Mucosa of gallbladder (tissue), 1 donor: ENCODE measurements at places on chromosomes 3 and 15.

GRCh38 chr3:112119962-112120836 is 12.8 kb downstream of the GCSAM start:
- DNase-seq, result no peak

DNA sequence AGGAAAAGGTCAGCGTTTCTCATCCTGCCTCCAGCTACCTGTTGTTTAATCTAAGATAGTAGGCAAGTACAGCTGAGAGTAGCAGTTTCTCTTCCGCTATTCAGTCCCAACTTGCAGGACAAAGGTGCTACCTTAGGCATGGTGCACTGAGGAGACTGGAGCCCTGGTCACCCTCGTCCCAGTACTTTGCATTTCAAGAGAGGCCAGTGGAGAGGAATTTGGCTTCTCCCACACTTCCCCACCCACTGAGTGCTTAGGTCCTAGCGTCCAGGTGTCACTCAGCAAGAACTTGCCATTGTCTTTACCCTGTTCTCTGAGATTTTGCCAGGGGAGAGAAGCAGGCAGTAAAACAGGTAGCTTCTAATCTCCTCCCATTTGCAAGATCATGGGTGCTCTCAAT is 12.5 kb upstream of the RPN1 start:
- no peak for DNase-seq

- no peak for DNase-seq
Measured at GRCh38 chr15:97446138-97446537, 514.4 kb upstream of the ARRDC4 start.

GRCh38 chr15:34213690-34214089 is 3.8 kb upstream of the KATNBL1 start:
- DNase-seq, result no peak

DNA sequence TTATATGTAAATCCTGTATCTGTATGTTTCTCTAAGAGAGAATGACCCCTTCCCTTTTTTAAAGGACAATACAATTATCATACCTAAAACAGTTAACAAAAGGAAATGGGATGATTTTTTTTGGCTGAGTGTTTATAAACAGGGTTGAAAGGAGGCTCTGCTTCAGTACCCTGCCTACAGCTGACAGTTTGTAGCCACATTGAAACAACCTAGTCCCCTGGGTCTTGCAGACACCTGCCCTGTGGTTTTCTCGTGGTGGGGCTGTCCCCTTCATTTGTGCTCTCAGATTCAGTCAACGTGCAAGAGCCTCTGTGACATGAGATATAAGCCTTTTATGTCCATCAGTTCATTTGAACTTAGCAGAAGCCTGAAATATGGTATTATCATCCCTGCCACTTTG is 2.3 kb upstream of the HMCES start:
- DNase-seq, result no peak

GRCh38 chr3:52690560-52690959 is 4.7 kb downstream of the GNL3 start:
- no peak for DNase-seq

DNA sequence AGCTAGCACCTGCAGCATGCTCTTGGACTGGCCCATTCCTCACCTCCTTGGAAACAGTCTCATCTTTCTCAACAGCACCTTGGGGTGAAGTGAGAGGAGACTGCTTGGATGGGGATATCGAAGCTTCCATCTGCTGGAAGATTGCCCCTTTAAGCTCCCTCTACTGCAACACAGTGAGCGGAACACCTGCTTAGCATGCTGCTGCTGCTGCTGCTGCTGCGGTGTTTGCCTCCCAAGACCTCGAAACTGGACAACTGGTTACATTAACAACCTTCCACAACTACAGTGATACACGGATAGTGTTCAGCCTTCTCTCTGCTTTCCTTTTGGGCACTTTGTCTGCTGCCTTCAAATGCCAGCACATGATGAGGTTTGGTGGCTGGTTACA is 253.9 kb upstream of the LYSMD4 start:
- no peak for DNase-seq

DNA sequence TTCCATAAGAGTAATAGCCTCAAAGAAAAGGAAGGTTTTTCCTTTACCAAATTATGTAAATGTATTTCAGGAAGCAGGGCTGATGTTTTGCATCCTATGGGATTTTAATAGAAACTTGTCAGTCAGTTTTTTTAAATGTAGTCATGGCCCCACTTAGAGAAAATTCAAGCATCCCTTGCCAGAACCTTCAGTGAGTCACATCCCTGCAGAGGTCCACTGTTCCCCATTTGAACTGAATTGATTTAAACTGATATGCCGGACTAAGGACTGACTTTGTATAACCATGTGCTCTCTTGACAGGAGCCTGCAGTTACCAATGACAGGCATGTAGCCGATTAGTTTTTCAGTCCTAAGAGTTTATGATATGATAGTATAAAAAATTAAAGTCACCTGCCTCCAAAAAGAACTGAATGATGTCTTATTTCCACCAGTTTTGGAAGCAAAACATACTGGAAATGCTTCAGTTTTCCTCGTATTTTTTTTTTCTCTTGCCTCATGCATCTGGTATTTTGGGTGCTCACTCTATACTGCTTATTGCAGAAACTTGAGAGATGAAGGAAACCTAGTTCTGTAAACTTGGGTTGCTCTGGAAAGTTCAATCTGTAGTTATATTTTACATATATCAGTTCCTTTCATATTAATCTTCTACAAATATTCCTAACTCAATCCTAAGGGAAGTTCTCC is 30.7 kb downstream of the LRTM1 start:
- DNase-seq, result no peak

GRCh38 chr15:78374436-78375393 is 34.6 kb downstream of the CRABP1 start:
- DNase-seq, result peak; percentile 87

DNA sequence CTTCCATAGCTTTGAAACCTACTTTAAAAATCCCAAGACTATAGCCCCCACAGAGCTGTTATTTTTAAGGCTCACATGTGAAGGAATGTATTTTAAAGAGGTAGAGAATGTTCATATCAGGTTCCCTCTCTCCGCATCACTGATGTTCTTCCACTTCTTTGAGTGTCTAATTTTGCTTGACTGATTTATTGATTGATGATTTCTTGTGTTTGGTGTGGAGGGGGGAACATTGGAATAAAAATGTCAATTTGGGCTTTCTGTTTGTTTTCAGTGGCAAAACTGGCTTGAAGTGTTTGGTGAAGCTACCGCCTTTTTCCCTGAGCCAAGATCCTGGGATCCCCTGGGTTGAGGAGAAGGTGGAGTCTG is 2.7 kb upstream of the TMEM212 start:
- no peak for DNase-seq

GRCh38 chr15:62847900-62848489 is 194.6 kb upstream of the TPM1 start:
- DNase-seq, result peak; percentile 80

DNA sequence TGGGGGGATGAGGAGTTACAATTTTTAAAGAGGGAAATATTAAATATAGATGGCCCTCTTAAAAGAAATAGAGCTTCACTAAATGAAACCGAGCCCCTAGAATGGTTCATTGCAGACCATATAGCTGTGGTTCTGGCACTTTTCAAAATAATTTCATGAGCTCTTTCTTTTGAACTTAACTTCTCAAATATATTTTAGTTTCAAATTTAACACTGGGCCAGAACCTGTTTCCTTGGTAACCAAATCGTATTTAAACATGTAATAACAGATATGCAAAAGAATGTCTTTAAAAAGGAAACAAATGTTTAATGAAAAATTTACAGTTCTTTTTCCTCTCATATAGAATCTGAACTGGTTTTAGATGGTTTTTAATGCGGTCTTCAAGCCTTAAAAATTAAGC is 20.1 kb downstream of the ZBTB38 start:
- DNase-seq, result no peak

DNA sequence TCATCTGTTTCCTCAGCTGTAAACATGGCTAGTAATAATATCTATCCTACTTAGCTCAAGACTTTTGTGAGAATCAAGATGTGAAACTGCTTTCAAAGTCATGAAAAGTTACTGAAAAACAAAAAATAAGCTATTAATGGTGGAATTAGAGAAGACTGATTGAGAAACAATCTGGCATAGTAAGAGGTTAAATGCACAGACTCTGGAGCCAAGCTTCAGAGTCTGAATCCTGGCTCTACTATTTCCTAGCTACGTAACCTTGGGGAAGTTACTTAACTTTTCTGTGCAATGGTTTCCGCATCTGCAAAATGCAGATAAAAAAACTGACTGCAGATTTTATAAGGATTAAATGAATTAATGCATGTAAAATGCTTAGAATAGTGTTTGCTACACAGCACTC is 28.8 kb downstream of the LRRFIP2 start:
- no peak for DNase-seq

DNA sequence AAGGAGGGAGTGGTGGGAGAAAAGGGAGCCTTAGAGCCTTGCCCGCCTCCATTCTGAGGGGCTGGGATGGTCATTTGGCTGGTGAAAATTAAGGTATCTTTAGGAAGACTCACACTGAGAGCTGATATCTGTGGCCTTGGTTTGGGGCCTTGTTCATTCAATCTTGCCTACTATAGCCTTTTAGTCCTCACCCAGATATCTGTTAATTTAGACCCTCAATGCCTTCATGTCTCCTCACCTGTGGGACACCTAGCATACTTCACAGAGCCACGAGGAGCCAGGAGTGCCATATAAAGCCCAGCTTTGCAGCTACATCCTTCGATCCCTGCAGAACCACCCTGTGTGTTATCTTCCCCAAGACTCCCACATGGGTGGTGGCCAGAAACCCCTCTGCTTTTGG is 4.7 kb upstream of the ARNT2 start:
- DNase-seq, result no peak

DNA sequence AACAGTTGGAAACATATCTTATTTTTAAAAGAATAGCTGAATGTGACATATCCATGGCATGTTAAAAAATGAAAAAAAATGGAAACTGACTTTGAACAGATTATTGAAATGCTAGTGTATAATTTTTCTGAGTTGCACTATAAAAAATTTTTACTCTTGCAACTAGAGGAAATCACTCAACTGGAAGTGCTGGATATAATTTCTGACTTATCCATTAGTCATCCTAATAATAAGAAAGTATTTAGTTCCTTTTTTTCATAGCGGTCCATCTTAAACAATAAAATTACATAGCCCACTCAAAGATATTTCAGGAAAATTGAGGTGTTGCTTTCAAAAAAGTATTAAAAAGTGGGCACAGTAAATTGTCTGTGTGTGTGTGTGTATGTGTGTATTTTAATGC is 80.7 kb downstream of the MBNL1 start:
- DNase-seq, result no peak

- no peak for DNase-seq
Measured at GRCh38 chr3:186471771-186472170, 72.4 kb downstream of the CRYGS start.

GRCh38 chr3:82208002-82208710 is 446.7 kb upstream of the GBE1 start:
- no peak for DNase-seq

GRCh38 chr3:15964605-15965442 is 167.0 kb upstream of the ANKRD28 start:
- no peak for DNase-seq

- DNase-seq, result peak; percentile 31
Measured at GRCh38 chr15:69666921-69667811, 214.5 kb downstream of the RPLP1 start.

DNA sequence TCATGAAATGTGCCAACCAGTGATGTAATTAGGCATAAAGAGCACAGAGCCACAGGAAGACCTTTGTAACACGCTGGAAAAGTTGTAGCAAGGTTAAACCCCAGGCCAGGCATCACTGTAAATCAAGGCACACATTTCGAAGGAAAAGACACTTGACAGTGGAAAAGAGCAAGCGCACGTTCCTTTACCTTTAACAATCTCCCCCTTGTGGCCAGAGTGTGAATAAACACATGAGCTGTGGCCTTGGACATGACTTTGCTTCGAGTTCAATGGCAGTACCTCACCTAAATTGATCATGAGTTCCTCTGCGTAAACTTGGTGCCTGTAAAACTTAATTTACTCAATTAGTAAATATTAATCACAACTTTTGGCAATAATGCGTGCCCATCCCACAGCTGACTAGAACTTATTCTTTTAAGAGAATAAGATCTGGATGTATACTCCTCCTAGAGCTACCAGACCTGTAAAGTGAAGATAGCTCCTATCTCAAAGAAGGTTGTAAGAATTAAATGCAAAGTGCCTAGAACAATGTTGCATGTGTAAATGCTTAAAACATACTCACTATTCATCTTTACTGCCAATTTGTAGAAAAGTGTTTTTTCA is 757.0 kb upstream of the NECTIN3 start:
- DNase-seq, result peak; percentile 67

- no peak for DNase-seq
Measured at GRCh38 chr15:56047354-56047753, 53.9 kb upstream of the NEDD4 start.

DNA sequence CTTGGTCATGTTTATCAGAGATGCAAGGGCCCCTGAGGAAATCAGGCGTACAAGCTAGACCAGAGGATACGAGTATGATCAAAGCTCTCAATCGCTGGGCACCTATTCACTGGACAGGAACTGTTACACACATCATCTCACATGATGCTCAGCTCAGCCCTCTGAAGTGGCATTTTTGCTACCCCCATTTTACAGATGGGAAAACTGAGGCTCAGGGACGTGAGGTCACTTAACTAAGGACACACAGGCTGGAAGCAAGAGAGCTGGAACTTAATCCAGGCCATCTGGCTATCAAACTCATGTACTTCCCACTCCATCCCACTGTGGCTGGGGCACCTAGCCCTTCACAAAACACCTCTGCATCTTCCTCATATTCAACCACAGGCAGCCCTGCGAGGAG is 72.9 kb upstream of the SLC6A1 start:
- DNase-seq, result no peak

- DNase-seq, result no peak
Measured at GRCh38 chr3:76264911-76265310, 479.6 kb upstream of the ZNF717 start.

GRCh38 chr3:36893137-36893557 is 51.7 kb downstream of the TRANK1 start:
- DNase-seq, result peak; percentile 55

- no peak for DNase-seq
Measured at GRCh38 chr3:12729051-12729651, 29.9 kb downstream of the TMEM40 start.

GRCh38 chr15:90219421-90220141 is 14.2 kb downstream of the CIB1 start:
- no peak for DNase-seq

GRCh38 chr3:142947352-142947751 is 16.1 kb downstream of the PAQR9 start:
- no peak for DNase-seq

- no peak for DNase-seq
Measured at GRCh38 chr3:152331998-152332397, 63.3 kb downstream of the MBNL1 start.

GRCh38 chr3:72379500-72380187 is 468.6 kb downstream of the SHQ1 start:
- DNase-seq, result no peak
